Stimulated activated CD4-positive, alpha-beta T cell treated with anti-CD3 and anti-CD28 coated beads, Interleukin-2, amount 100 ng/mL, for 24 hours (primary cell): ENCODE measurements at places on chromosomes 16 and 17.

GRCh38 chr16:66594739-66595138 is 9.8 kb upstream of the CMTM3 start:
- DNase-seq, result no peak

GRCh38 chr17:9009737-9010136 is 11.6 kb upstream of the NTN1 start:
- no peak for DNase-seq

DNA sequence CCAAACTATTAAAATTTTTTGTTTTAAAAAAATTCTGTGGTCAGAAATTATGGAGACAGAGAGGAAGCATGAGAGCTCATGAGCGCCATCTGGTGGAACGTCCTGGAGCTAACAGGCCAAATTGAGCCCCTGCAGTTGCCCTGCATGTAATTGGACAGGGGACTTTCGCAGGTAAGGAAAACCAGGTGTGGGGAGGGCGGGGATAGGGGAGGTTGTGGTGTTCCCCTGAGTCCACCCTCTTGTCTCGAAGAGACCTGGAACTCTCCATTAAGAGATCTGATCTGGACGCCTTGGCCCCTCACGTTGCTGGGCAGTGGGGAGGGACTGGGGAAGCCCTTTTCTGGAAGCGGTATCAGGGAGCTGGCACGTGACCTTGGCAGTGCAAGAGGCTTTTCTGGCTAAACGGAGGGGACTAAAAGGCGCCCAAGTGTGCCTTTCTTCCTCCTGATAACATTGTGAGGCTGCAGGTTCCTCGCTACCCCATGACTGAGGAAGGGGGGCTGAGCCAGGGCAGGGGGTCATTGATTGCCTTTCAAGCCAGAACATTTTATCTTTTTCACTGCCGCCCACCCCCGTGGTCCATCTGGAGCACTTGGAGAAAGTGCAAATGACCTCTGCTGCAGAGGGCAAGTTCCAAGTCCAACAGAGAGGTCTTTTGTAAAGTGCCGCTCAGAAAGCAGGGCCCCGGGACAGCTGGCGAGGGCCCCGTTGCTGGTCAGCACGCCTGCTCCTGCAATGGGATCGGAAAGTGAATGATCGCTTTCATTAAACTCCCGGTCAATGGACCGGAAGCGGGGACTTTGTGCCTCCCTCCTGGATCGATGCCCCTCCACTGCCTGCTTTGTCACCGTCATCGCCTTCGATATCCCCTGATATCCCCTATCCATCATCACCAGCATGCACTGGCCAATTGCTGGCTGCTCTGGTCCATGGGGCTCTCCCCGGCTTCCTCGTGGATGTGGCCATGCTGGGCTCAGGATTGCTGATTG is 18.4 kb downstream of the PDILT start:
- DNase-seq, result peak; percentile 75

- peak; percentile 40 for DNase-seq
Measured at GRCh38 chr17:80664217-80664790, 119.7 kb downstream of the RPTOR start.

GRCh38 chr17:38451030-38451839 is 23.0 kb downstream of the ARHGAP23 start:
- no peak for DNase-seq

- DNase-seq, result peak; percentile 16
Measured at GRCh38 chr17:40548491-40548981, 16.7 kb downstream of the CCR7 start.

DNA sequence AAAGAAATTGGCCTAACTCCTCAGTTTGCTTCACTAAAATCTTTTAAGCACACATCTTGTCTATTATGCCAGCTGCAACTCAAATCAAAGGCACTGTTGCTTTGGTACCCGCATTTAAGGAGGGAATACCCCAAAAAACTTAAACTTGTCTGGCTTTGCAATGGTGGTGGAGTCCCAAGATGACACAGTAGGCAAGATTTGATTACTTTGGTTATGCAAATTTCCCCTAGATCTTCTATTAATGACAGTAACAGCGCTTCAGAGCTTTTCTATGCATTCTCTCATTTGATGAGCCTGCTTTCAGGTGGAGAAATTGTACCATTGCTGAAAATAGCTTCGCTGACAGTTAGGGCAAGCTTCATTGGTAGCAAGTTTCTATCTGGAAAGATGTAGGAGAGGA is 27.2 kb downstream of the WWOX start:
- no peak for DNase-seq

- no peak for DNase-seq
Measured at GRCh38 chr16:88968589-88969280, 8.3 kb downstream of the CBFA2T3 start.

- no peak for DNase-seq
Measured at GRCh38 chr16:85320677-85321385, 208.6 kb upstream of the CIBAR2 start.

DNA sequence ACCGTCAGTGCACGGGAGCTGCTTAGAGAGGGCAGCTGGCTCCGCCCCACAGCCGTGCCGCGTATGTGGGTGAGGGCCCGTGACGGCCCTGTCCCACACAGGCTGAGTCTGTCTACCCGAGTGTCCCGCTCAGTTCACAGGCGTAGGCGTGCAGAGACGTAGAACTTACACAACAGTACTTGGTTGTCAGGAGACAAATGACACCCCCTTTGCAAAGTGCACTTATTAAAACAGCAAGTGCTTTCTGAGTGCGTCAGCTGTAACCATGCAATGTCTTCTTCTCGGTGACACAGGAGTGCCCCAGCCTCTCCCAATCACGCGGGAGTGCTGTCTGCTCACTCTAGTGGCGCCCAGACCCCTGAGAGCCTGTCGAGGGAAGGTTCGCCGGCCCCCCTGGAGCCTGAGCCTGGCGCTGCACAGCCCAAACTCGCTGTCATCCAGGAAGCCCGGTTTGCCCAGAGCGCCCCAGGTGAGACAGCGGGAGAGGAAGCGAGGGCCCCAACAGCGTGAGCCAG is 64.2 kb downstream of the FOXK2 start:
- no peak for DNase-seq

- DNase-seq, result no peak
Measured at GRCh38 chr17:69447726-69448125, 33.2 kb downstream of the MAP2K6 start.

DNA sequence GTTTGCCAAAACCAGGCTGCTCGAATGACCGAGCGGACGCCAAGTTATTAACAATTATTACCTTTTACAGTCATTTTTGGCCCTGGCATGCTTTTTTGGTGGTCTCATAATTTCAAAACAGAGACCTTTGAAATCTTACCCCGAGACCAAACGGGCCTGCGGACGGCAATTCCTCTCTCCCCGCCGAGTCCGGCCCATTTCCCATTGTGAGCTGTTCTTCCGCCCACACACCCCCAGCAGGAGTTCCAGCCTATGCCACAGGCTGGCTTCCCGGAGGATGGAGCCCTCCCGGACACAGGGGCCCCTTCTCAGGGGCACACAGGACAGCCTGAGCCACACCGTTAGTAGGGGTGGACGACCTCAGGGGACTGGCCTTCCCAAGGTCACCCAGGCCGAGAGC is 130.7 kb downstream of the C16orf95 start:
- no peak for DNase-seq

- no peak for DNase-seq
Measured at GRCh38 chr17:10041287-10041612, 136.2 kb upstream of the RCVRN start.

GRCh38 chr17:21677911-21678310 is 14.4 kb upstream of the KCNJ18 start:
- no peak for DNase-seq

DNA sequence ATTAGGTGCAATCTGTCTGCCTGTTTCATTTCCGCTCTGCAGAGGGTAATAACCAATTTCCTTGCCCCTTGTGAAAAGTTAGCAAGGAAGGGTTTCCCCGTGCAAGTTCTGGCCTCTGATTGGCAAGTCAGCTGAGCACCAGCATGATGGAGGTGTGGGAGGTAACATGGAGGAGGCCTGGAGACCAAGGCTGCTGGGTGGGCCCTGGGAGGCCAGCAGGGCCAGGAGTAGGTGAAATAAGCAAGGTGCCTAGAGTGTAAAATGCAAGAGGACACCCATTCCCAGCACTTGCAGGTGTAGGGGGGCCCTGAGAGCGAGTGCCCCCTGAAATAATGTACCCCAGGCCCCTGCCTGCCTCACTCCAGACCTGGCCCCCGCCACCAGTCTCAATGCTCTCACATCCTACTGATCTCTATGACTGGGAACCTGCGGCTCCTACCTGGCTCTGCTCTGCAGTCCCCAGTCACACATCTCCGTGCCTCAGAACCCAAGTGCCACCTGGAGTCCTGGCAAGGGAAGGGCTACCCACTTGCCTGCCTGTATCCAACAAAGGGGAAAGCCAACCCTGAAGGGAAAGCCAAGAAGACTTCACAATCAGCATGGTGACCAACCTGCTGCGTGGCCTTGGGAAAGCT is 116.2 kb downstream of the C16orf78 start:
- no peak for DNase-seq

- no peak for DNase-seq
Measured at GRCh38 chr17:63579633-63580032, 21.1 kb upstream of the TACO1 start.

GRCh38 chr17:44074231-44074910 is 3.8 kb downstream of the G6PC3 start:
- no peak for DNase-seq

GRCh38 chr16:31471241-31471874 is 594 bp upstream of the TGFB1I1 start:
- DNase-seq, result no peak

DNA sequence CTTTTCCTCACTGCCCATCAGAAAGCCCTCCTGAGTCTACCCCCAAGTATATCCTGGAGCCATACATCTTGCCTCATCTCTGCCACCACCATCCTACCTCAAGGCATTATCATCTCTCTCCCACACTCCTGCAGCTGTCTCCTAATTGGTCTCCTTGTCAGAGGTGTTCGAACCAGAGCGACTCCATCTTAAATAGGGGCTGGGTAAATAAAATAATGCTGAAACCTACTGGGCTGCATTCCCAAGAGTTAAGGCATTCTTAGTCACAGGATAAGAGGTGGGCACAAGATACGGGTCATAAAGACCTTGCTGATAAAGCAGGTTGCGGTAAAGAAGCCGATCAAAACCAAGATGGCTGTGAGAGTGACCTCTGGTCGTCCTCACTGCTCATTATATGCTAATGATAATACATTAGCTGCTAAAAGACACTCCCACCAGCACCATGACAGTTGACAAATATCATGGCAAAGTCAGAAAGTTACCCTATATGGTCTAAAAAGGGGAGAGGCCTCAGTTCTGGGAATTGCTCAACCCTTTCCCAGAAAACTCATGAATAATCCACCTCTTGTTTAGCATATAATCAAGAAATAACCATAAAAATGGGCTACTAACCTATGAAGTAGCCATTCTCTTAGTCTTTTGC is 97.0 kb upstream of the C16orf82 start:
- DNase-seq, result no peak

DNA sequence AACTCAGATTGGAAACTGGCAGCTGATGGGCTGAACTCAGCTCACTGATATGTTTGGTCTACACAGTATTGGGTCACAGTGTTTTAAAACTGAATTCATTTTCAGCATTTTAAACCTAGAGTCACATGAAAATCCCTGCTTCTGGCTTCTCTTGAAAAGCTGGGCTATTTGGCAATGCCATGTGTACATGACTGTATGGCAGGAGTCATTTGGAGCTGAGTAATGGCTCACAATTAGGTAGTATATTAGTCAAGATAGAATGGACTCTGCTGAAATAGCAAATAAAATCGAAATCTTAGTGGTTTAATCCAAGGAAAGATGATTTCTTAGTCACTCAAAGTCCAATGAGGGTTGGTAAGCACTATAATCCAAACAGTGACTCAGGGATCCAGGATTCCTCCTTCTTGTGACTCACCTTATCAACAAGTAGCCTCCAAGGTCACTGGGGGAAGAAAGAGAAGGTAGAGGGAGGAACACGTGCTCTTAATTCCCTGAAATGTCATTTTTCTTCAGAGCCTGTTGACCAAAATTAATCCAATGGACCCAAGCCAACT is 13.9 kb upstream of the PMP22 start:
- DNase-seq, result no peak

DNA sequence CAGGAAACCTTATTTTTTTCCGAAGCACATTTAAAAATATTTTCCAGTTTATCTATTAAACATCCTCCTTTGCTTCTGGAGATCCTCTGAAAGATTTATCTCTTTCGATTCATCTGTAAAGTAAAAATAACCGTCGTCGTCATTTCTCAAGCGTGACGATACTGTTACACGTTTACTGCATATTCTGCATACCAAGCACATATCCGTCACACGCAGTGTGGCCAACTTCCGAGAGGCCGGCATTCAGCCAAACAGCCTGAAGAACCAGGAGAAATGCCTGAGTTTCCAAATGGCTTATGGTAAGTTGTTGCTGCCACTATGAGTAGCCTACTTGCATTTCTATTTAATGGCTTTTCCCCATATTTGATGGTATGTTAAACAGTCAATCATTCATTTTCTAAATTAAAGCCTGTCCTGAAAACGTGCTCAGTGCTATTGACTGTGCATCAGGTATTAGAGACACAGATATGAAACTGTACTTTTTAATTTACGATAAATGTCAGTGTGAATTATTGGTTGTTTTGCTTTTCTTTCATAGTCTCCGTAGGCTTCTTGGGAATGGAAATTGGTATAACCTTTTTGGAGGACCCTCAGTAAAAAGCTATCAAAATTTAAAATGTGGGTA is 275.7 kb downstream of the WWOX start:
- no peak for DNase-seq

- DNase-seq, result no peak
Measured at GRCh38 chr17:63434951-63435571, 11.0 kb downstream of the CYB561 start.

DNA sequence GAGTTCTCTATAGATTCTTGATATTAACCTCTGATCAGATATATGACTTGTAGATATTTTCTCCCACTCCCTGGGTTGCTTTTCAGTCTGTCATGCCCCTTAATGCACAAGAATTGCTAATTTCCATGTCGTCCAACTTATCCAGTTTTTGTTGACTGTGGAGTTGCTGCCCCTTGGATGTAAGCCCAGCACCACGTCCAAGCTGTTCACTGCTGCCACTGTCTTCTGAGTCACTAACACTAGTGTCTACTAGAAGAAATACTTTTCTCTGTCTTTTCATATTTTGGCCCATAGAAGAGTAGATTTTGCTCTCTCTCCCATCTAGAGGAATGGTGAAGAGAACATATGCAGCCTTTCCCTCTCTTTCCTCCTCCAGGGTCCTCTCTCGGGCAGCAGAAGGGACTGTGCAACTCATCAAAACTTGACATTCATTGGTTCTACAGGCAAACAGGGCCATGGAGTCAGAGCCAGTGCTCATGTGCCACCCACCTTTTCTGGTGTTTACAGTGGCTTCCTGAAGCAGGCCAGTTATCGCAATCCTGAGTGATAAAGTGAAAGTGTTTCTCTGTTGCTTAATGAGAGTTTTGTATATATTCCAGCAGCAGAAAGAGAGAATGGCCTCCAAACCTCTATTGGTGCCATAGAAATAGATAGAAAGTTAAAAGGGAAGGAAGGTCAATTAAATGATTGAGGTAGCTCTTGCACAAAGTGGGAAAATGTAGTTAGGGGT is 22.6 kb upstream of the PMP22 start:
- no peak for DNase-seq

DNA sequence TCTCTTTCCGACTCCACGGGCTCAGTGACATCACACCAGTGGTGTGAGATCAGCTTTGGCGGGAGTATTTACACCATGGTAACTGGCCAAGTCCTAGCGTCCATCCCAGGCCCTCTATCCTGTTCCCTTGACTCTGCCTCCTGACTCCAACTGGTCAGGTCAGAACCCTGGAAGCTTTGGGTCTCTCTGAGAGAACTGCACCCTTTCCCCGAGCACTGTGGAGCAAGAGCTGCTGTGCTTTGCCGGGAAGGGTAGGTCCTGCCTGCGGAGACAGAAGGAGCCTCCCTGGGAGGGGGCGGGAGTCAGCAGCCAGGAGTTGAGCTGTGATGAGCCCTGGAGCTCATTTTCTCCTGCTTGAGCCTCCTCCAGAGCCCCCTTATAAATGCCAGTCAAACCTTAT is 212.1 kb upstream of the TNRC6C start:
- no peak for DNase-seq

- DNase-seq, result no peak
Measured at GRCh38 chr16:27950206-27950887, 113.2 kb downstream of the GSG1L start.
